Activated CD8-positive, alpha-beta memory T cell treated with anti-CD3 and anti-CD28 coated beads, Interleukin-2, amount 10 ng/mL, durations not matched to agents 7 days and 5 days (primary cell): ENCODE measurements at places on chromosomes 11 and 22. TPM values are rescaled to one million over a fixed set of nuclear protein-coding genes. Genes with fewer than 3 reads are reported as not detected.

GRCh38 chr11:110133160-110133559 lies 40.0 kb downstream of the ZC3H12C start:
- no peak for DNase-seq

- no peak for DNase-seq
Observed at GRCh38 chr11:8839957-8840945, 70.7 kb upstream of the AKIP1 start.

- no peak for DNase-seq
Observed at GRCh38 chr11:15738931-15739330, 617.4 kb downstream of the SOX6 start.

DNA sequence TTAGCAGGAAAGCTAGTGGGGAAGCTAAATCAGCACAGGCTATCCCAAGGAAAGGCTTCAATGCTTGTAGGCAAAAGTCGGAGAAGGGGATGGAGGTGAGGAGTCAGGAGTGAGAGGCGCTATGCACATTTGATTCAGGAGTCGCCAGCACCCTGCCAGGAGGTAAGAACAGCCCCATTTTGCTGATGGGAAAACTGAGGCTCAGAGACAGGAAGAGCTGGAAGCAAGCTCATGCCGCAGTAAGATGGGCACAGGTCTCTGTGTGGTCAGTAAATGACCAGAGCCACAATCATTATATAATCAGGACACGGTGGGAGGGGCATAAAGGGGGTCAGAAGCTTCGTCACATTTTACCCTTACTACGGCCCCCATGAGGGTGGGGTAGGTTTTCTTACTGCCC lies 504.4 kb downstream of the MN1 start:
- DNase-seq, result no peak

- DNase-seq, result no peak
Observed at GRCh38 chr11:59186130-59186594, 14.2 kb downstream of the DTX4 start.

DNA sequence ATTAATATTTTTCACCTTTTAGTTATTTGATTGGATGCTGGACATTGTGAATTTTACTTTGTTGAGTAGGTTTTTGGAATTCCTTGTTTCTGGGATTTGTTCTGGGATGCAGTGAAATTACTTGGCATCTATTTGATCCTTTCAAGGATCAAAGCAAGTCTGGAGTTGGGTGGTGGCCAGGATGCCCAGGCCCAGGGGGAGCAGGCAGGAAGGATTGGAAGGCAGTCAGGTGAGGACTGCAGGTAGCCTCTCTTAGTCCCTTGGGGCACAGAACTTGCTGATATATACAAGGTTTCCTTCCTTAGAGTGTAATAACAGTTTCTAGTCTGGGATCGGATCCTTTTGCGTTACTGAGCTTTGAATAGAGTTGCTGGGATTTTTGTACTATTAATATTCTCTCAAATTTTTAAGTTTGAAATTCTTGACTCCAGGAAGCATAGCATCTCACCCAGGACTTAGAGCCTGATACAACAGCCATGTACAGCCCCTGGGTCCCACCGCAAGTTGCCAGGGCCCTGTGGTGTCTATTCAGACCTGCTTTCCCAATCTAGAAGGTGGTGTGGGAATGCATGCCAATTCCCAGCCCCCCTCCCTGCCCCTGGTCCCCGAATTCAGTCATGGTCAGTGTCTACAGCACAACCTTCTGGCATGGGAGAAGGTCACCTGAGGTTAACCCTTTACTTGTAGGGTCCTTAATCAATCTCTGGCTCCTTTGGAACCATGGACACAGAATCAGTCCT lies 6.1 kb downstream of the ZNF74 start:
- DNase-seq, result no peak

- no peak for DNase-seq
Observed at GRCh38 chr11:64829536-64830251, 14.8 kb downstream of the CDC42BPG start.

- DNase-seq, result no peak
Observed at GRCh38 chr11:35563484-35564244, 38.2 kb upstream of the PAMR1 start.

GRCh38 chr22:48500471-48501230 lies 1327.0 kb downstream of the BRD1 start:
- DNase-seq, result no peak

- no peak for DNase-seq
Observed at GRCh38 chr22:39242595-39243438, 2.0 kb downstream of the PDGFB start.

NNMT gene
- not detected for total RNA-seq

PRG3 gene
- total RNA-seq, result not detected
